Stimulated activated CD4-positive, alpha-beta T cell treated with anti-CD3 and anti-CD28 coated beads, Interleukin-15, amount 100 ng/mL, for 24 hours (primary cell): ENCODE measurements at places on chromosomes 3 and 15.

DNA sequence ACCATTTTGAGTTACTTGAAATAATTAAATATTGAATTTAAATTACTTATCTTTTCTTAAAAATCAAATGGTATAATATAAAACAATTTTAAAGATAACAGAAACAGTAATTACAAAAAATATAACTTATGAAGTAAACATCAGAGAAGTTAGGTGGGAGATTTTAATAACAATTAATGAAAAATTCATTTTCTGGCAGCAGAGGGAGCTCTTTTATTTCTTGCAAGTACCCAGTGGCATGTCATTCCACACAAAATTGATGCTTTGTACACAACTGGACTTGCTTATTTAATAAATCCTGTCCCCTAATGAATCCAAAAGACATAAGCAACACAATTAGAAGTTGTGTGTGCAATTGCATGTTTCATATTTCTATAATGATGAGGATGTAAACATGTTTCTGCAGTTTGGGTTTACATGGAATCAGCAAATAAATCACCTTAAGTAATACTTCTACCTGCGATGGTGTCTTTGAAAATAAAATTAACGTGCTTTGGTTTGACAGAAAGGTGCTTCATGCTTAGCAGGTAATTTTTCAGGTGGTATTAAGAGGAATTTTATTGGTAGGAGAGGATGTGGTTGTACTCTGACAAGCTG is 861.3 kb downstream of the ZPLD1 start:
- DNase-seq = no peak

GRCh38 chr3:184050217-184050847 is 2.5 kb upstream of the HTR3C start:
- DNase-seq = no peak

DNA sequence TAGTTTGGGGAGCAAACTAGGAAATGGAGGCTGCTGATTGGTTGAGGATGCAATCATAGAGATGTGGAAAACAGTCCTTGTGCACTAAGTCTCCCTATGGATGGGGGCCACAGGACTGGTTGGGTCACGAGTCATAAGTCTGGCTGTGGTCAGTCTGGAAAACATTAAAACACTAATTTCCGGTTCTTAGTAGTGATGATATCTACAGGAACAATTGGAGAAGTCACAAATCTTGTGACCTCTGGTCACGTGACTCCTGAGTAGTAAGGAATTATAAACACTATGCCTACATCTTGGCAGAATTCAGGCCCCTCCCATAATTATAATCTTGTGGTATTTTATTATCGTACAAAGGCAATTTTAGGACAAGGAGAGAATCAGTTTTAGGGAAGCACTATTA is 317.3 kb upstream of the ARPP21 start:
- no peak for DNase-seq

- no peak for DNase-seq
Measured at GRCh38 chr15:100681335-100681746, 79.0 kb downstream of the ASB7 start.

- DNase-seq = no peak
Measured at GRCh38 chr3:26668696-26669095, 46.1 kb downstream of the LRRC3B start.

DNA sequence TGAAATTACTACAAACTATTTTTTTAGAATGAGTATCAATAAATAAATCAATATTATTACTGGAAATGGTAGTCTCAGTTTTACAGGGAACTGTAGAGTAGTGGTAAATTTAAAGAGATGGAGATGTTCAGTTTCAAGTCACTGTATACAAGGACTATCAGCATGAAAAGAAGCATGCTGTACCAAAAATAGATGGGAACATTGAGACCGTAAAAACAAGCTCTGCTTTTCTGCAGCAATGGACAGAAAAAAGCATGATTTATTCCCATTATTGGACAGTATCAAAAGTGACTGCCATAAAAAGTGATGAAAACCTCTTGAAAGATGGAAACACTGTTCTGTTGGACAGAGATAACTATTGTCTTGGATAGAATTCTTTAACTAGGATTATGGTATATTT is 187.2 kb downstream of the EPHA6 start:
- DNase-seq = no peak

GRCh38 chr3:185365291-185366073 is 2.5 kb downstream of the MAP3K13 start:
- no peak for DNase-seq

DNA sequence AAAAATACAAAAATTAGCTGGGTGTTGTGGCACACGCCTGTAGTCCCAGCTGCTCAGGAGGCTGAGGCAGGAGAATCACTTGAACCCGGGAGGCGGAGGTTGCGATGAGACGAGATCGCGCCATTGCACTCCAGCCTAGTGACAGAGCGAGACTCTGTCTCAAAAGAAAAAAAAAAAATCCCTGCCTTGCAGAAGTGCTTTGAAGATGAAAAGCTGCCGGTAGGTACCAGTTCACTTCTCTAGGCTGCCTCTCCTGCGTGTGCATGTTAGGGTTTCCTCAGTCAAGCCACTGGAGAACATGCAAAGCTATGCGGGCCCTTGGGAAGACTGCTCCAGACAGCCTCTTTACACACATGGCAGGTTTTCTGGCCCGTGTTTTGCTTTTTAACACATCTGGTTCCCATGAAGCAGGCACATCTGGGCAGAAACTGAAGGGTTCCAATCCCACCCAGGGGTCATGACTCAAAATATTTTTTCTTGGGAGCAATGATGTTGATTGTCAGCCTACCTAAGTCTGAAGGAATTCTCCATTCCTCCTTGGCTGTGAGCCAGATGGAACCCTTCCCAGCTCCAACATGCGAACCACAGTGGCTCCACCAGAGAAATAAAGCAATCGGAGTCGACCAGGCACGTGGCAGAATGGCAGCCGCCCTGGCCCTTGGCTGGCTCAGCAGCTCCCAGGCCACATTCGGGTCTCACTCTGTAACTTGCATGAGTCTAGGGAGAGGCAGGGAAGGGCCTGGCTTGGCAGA is 29.6 kb downstream of the MGLL start:
- DNase-seq = no peak

- DNase-seq = no peak
Measured at GRCh38 chr15:57772223-57772957, 65.9 kb downstream of the POLR2M start.

DNA sequence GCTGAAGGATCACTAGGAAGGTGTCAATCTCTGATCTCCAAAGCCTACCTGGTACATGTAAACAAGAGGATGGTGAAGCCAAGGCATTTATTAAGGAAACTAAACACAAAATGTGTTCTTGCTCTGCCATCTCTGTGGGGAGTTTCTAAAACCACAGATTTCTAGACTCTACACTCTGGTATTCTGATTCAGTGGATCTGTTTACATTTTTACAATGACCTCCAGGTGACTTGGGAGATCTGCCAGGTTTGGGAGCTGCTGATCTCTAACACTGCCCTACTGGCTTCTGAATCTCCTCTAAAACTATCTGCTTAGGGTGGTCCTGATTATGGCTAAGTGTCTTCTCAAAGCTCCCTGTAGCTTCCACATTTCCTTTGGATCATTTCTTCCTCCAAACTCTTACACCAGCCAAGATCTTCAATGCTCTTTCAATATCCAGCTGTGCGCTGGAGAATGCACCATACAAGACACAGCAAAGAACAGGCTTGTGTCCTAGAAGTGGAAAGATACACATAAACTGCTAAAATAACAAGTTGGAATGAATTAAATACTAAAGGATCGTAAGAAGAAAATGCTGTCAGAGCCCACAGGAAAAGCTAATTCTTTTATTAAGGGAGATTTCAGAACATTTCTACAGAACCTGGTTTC is 72.7 kb downstream of the GREM1 start:
- no peak for DNase-seq

DNA sequence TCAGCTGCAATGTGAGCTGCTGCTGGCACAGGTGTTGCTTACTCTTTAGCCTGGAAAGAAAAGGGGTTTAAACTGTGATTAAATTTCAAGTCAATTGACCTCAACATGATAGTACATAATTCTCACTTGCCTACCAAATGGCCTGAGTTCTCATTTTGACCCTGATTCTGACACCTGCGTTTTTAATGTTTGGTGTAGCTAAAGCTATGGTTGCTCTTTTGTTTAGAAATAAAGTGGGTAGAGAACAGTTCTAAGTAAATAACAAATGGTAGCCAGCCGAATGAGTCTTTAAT is 100.8 kb upstream of the SOX2 start:
- DNase-seq = no peak

DNA sequence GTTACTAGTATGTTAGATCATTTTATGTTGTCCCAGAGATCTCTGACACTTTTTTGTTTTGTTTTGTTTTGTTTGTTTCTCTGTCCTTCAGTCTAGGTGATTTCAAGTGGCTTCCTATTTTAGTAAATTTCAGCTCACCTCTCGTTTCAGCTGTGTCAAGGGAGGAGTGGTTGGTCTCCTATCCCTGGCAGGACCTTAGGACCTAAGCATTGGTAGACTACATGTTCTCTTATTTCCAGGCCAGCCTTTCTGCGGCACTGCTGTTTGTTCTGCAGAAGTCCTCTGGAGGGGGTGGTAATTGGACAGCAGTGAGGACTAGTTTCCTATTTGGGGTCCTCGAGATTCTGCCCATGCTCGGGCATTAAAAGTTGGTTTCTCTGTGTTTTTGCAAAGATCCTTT is 31.8 kb downstream of the MGA start:
- no peak for DNase-seq
